ENCODE measurements at places on chromosomes 5 and 9. TPM values are rescaled to one million over a fixed set of nuclear protein-coding genes. Genes with fewer than 3 reads are reported as not detected.

- H3K27me3 ChIP-seq, result no peaks in the 10 kb centered on the region
- no peaks in the 10 kb centered on the region for H3K36me3 ChIP-seq
- no peak overlapping the region for H3K4me3 ChIP-seq
- peak; percentile 87 for DNase-seq
- peaks cover 37% of the 10 kb centered on the region for H3K4me1 ChIP-seq
- peak overlapping the region; percentile 63 for H3K27ac ChIP-seq
These were observed 32.0 kb upstream of the SPTLC1 start for GRCh38 chr9:92147030-92147851.

DNA sequence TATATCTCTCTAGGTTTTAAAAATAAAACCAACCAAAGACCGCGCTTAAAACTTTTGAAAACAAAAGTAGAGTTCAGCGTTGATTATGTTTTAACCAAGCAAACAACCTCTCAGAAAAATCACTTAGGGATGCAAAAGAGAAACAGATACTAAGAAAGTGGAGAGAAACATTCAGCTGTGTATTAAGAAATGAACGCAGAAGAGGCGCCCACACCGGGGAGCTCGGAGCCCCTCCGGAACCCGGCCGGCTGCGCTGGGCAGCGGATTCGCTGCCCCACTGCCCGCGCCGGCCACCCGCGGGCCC is 1.4 kb downstream of the PITX1 start:
- H3K27ac ChIP-seq, result peak overlapping the region; percentile 66
- H3K4me3 ChIP-seq, result peak overlapping the region; percentile 92
- peaks cover 20% of the 10 kb centered on the region for H3K36me3 ChIP-seq
- peaks cover 13% of the 10 kb centered on the region for H3K4me1 ChIP-seq
- no peaks in the 10 kb centered on the region for H3K27me3 ChIP-seq

DNA sequence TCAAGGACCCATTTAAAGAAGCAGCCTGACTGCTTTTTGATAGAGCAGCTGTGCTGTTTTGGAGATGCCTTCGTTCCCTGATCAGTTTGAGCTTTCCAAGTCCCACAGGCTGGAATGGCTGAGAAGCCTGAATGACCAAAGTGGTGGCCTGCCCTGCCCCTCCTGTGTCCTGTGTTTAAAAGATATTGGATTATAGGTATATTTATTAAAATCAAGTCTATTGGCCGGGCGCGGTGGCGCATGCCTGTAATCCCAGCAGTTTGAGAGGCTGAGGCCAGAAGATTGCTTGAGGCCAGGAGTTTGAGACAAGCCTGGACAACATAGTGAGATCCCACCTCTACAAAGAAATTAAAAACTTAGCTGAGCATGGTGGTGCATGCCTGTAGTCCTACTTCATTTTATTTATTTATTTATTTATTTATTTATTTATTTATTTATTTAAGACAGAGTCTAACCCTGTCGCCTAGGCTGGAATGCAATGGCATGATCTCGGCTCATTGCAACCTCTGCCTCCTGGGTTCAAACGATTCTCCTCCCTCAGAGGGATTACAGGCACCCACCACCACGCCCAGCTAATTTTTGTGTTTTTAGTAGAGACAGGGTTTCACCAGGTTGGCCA is 87.7 kb downstream of the CACNA1B start:
- no peak for DNase-seq
- H3K4me1 ChIP-seq, result no peaks in the 10 kb centered on the region
- no peaks in the 10 kb centered on the region for H3K36me3 ChIP-seq
- no peaks in the 10 kb centered on the region for H3K27me3 ChIP-seq
- no peak overlapping the region for H3K27ac ChIP-seq

CNTNAP3B gene
- 0.06 TPM for total RNA-seq

JMY gene
- total RNA-seq, result 2.9 TPM

GRCh38 chr9:6354072-6354686 is 26.0 kb downstream of the TPD52L3 start:
- DNase-seq, result peak; percentile 28
- H3K4me3 ChIP-seq, result no peak overlapping the region
- no peaks in the 10 kb centered on the region for H3K36me3 ChIP-seq
- H3K27ac ChIP-seq, result no peak overlapping the region
- peaks cover 4% of the 10 kb centered on the region for H3K4me1 ChIP-seq
- no peaks in the 10 kb centered on the region for H3K27me3 ChIP-seq

All from SJSA1 (cell line).